ENCODE measurements at places on chromosomes 11 and 22. TPM values are rescaled to one million over a fixed set of nuclear protein-coding genes. Genes with fewer than 3 reads are reported as not detected.

The PLEKHA7 gene
- total RNA-seq, result 64.0 TPM

DNA sequence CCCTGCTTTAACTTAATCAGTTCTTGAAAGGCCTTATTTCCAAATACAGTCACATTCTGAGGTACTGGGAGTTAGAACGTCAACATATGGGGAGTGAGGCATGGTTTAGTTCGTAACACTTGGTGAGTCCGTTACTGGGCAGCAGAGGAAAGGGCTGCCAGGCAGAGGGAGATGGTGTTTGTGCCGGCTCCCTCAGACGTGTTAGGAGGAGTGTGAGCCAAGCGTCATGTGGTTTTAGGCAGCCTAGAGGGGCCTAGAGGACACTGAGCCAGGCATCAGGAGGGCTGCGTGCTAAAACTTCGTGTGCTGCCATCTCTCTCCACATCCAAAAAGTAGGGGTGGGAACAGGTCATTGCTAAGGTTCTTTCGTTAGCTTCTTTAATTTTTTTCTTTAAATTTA is 10.2 kb downstream of the BCR start:
- no peak overlapping the region for H3K27ac ChIP-seq
- H3K27me3 ChIP-seq, result no peaks in the 10 kb centered on the region
- H3K4me1 ChIP-seq, result peaks cover 62% of the 10 kb centered on the region
- H3K36me3 ChIP-seq, result no peaks in the 10 kb centered on the region

- no peak for DNase-seq
- no peaks in the 10 kb centered on the region for H3K27me3 ChIP-seq
- H3K4me1 ChIP-seq, result peaks cover 4% of the 10 kb centered on the region
- H3K36me3 ChIP-seq, result no peaks in the 10 kb centered on the region
- H3K4me3 ChIP-seq, result no peak overlapping the region
These were observed 3.3 kb downstream of the OSBP2 start for GRCh38 chr22:30697975-30698374.

GRCh38 chr22:28568099-28568498 is 111.5 kb downstream of the TTC28 start:
- no peak for DNase-seq
- H3K27me3 ChIP-seq, result no peaks in the 10 kb centered on the region
- H3K4me3 ChIP-seq, result no peak overlapping the region
- no peaks in the 10 kb centered on the region for H3K36me3 ChIP-seq
- no peak overlapping the region for H3K27ac ChIP-seq

DNA sequence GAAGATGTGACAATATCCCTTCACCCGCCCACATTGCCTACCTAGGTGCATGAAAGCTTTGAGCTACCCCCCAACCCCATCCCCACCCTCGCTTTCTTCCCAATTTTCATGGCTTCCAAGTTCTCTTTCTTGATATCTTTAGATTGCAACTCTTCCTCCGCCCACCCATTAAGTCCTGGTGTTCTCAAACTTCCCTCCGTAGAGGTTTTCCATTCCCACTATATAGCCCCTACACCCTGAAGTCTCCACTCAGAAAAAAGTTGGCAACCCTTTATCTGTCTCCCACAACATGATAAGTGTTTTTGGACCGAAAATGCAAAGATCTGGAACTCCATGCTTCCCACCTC is 572 bp downstream of the ZNF70 start:
- H3K4me1 ChIP-seq, result peaks cover 7% of the 10 kb centered on the region
- no peak for DNase-seq
- peak overlapping the region; percentile 94 for H3K27ac ChIP-seq
- no peaks in the 10 kb centered on the region for H3K27me3 ChIP-seq

- DNase-seq, result no peak
- H3K4me1 ChIP-seq, result peaks cover 58% of the 10 kb centered on the region
- peak overlapping the region; percentile 88 for H3K4me3 ChIP-seq
These were observed 1.3 kb downstream of the NAP1L4 start for GRCh38 chr11:2990617-2991451.

DNA sequence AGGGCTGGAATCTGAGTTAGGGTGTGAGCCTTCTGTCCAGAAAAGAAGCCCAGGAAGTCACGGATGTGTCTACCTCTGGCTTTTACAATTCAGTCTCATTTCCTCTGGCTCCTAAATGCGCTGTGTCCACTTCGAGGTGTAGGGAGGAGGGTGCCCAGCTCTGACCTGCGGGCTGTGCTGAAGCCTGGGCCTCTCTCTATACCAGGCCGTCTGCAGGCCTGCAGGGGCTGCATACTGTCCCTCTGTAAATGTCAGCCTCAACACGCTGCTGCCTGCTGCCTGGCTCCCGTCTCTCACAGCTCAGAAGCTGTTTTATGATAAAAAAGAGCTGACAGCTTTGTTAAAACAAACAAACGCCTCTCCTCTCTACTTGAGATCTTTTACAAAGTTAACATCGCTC is 14.5 kb downstream of the ARVCF start:
- H3K27me3 ChIP-seq, result no peaks in the 10 kb centered on the region
- no peak overlapping the region for H3K4me3 ChIP-seq
- no peaks in the 10 kb centered on the region for H3K36me3 ChIP-seq

DNA sequence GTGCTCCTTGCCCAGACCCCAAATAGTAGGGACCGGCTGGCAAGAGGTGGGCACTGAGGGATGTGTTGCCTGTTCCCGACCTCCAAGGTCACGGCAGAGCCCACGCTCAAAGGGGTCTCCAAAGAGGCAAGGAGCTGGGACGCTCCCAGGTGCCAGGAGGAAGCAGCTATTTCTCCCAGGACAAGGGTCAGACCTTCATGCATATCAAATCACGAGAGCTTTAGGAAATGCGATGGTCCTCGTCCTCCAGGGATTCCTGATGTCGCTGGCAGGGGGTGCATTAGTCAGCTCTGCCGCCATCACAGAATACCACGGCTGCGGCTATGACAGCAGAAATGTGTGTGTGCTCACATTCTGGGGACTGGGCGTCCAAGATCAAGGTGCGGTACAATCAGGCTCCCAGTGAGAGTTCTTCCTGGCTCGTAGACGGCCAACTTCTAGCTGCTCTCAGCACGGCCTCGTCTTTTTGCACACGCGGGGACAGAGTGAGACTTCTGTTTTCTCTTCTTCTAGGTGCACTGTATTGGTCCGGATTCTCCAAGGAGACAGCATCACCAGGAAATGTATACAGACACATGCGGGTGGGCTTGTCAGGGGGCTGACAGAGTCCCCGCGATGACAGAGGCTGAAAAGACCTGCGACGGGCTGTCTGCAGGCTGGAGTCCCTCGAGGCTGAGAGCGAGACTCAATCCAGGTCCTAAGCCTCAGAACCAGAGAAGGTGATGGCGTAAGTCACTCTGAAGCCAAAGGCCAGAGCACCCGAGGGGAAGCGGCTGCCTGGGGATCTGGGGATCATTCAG is 81.6 kb downstream of the SHANK2 start:
- H3K27ac ChIP-seq, result no peak overlapping the region
- H3K27me3 ChIP-seq, result no peaks in the 10 kb centered on the region
- no peak for DNase-seq
- no peaks in the 10 kb centered on the region for H3K4me1 ChIP-seq

- H3K27me3 ChIP-seq, result no peaks in the 10 kb centered on the region
- no peak for DNase-seq
- no peaks in the 10 kb centered on the region for H3K36me3 ChIP-seq
- H3K27ac ChIP-seq, result no peak overlapping the region
- peaks cover 26% of the 10 kb centered on the region for H3K4me1 ChIP-seq
These were observed 23.2 kb upstream of the BIRC3 start for GRCh38 chr11:102293873-102294601.

DNA sequence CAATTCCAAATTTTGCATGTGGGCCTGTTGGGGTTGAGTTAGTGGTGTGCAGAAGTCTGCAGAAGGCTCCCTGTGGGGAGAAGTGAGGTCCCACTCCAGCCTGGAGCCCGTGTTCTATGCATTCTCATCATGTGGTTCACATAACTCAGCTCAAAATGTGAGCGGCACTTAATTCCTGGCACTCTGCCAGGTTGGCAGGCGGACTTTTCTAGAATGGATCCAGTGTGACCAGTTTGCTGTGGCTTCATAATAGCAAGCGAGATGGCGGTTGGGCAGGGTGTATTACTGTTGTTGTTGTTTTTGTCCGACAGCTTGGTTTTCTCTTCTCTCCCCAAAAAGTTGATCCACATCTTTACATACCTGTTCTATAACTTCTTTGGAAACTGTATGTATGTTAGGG is 146.8 kb upstream of the TTC12 start:
- no peak for DNase-seq
- H3K4me1 ChIP-seq, result no peaks in the 10 kb centered on the region
- H3K36me3 ChIP-seq, result no peaks in the 10 kb centered on the region
- no peaks in the 10 kb centered on the region for H3K27me3 ChIP-seq

DNA sequence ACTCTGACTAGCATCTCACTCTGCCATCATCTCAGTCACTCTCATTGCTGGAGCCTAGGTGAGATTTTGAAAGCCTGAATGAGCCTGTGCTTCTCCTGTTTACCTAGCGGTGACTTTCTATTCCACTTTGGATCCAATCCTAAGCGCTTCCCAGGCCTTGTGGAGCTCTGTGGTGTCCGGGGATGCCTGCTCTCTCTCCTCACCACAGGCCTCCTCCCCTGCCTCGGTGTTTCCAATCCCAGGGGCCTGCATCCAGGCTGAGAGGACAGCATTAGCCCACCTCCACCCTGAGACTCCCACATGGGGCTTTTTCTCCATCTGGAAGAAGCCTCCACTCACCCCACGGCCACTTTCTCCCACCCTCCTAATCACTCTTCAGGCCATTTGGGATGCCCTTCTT is 380.3 kb downstream of the NTM start:
- H3K36me3 ChIP-seq, result no peaks in the 10 kb centered on the region
- H3K27me3 ChIP-seq, result no peaks in the 10 kb centered on the region
- DNase-seq, result no peak
- H3K4me1 ChIP-seq, result no peaks in the 10 kb centered on the region
- no peak overlapping the region for H3K27ac ChIP-seq

DNA sequence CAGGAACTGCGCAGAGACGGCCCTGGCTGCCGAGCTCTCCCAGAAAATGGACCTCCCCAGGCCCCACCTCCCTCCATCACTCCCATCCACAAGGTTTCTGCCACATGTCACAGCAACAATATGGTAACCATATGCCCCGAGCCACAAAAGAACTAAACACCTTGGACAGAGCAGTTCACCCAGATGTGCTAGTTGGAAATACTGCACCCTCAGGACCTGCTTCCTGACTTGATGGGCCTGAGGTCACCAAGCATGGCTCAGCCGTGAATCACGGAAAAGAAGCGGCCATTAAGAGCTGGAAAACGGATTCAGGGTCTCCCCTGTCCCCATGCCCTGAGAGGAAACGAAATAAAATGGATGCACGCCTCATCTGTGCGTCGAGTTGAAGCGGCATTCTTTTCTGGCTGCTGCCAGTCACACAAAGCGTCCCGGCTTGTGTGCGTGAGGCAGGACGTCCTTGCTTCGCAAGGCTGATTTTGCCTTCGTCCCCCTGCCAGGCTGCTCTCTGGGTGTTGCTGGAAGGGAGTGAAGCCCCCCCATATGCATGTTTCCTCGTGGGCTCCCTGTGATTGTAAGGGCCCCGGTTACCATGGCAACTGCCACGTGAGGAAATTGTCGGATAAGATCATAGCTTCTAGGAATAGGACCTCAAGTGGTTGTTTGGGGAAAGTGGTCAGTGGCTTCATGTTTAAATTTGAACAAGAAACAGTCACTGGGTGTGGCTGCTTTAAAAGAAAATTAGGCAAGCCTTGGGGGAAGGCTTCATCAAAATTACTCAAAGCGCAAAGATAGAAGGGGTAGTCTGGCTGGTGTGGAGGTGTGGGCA is 51.7 kb downstream of the FLI1 start:
- no peaks in the 10 kb centered on the region for H3K36me3 ChIP-seq
- DNase-seq, result no peak
- H3K4me3 ChIP-seq, result no peak overlapping the region
- no peaks in the 10 kb centered on the region for H3K27me3 ChIP-seq

The GGTLC2 gene
- total RNA-seq, result not detected

DNA sequence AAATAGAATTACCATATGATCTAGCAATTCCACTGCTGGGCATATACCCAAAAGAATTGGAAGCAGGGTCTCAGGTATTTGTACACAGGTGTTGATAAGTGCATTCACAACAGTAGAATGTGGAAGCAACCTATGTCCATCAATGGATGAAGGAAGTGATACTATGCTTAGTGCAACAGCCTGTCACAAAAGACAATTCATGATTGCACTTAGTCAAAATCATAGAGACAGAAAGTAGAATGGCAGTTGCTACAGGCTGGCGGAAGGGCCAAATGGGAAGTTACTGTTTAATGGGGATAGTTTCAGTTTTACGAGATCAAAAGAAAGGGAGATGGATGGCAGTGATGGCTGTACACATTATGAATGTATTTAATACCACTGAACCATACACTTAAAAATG is 42.0 kb downstream of the SGSM3 start:
- H3K27me3 ChIP-seq, result no peaks in the 10 kb centered on the region
- no peaks in the 10 kb centered on the region for H3K4me1 ChIP-seq
- H3K4me3 ChIP-seq, result no peak overlapping the region
- peaks cover 46% of the 10 kb centered on the region for H3K36me3 ChIP-seq

The PDE3B gene
- 3.0 TPM for total RNA-seq

The OR4C6 gene
- total RNA-seq, result not detected

DNA sequence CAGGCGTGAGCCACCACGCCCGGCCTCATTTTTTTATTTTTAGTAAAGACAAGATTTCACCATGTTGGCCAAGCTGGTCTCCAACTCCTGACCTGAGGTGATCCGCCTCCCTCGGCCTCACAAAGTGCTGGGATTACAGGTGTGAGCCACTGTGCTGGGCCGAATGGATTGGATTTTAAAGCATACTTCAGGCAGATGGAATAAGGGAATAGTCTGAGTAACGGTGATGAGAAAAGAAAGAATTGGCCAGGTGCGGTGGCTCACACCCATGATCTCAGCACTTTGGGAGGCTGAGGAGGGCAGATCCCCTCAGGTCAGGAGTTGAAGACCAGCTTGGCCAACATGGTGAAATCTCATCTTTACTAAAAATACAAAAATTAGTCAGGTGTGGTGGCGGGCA is 2.1 kb upstream of the CBL start:
- H3K36me3 ChIP-seq, result no peaks in the 10 kb centered on the region
- H3K4me1 ChIP-seq, result peaks cover 16% of the 10 kb centered on the region
- DNase-seq, result no peak
- H3K4me3 ChIP-seq, result no peak overlapping the region
- no peak overlapping the region for H3K27ac ChIP-seq

- no peak overlapping the region for H3K4me3 ChIP-seq
- H3K27ac ChIP-seq, result peak overlapping the region; percentile 3
- peaks cover 29% of the 10 kb centered on the region for H3K36me3 ChIP-seq
- peaks cover 42% of the 10 kb centered on the region for H3K4me1 ChIP-seq
These were observed 15.5 kb downstream of the APOL3 start for GRCh38 chr22:36144886-36145541.
